ENCODE measurements at places on chromosomes 7 and 10.

DNA sequence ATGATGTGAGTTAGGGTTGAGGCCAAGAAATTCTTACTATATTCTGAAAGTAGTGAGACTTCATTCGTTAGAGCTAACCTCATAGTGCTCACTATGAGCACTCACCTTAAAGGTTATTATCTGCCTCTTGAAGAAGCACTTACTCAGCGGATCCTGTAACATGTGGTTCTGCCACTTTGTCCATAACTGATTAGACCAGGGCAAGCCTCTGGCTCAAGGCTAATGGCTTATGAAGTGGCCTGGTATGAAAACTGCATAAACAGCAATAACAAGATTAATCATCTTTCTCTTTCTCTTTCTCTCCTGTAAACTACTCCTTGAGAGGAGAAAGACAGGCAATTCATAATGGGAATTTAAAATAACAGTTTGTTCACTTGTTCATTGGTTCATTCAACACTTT, 82.8 kb downstream of the MAPK8 start:
- no peak for DNase-seq

- no peak for DNase-seq
Observed at GRCh38 chr7:100476903-100477870, 1.8 kb downstream of the TSC22D4 start.

GRCh38 chr7:118259115-118259514, 34.6 kb downstream of the ANKRD7 start:
- no peak for DNase-seq

- DNase-seq, result no peak
Observed at GRCh38 chr7:106773228-106773627, 91.9 kb upstream of the PIK3CG start.

DNA sequence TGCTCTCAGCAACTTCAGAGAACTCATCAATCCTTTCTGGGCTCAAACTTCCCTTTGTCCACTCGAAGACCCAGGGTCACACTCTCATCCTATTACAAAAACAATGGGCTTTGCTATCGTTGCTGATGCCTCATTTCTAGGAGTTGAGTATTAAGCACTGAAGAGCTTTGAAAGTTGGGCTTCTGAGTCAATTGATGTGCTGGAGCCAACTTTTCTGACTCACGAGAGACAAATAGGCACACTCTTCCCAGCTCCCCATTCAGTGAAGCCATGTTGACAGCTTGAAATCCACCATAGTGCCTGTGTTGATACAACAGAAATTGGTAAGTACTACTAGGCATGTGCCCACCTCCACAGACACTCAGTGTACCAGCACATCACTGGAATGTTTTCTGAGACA, 97.5 kb upstream of the PRSS58 start:
- no peak for DNase-seq

DNA sequence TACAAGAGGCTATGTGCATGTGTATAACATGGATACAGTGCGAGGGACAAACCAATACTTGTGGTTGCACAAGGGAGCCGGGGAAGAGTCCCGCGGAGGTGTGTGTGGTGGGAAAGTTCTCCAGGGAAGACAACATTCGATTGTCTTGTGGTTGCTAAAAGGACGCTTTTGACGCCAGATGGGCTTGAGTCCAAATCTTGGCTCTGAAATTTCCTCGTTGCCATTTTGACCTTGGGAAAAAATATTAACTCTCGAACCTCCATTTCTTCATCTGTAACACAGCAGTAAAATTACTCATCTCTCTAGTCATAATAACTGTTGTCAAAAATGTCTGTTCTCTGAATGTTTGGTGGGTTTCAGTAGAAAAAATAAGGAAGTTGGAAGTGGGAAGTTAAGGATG, 16.5 kb downstream of the PLXDC2 start:
- no peak for DNase-seq

GRCh38 chr7:12549106-12549505, 21.4 kb upstream of the SCIN start:
- DNase-seq, result no peak

- no peak for DNase-seq
Observed at GRCh38 chr10:30803892-30804322, 174.4 kb upstream of the LYZL2 start.

- DNase-seq, result no peak
Observed at GRCh38 chr7:50655490-50655889, 90.3 kb upstream of the DDC start.

DNA sequence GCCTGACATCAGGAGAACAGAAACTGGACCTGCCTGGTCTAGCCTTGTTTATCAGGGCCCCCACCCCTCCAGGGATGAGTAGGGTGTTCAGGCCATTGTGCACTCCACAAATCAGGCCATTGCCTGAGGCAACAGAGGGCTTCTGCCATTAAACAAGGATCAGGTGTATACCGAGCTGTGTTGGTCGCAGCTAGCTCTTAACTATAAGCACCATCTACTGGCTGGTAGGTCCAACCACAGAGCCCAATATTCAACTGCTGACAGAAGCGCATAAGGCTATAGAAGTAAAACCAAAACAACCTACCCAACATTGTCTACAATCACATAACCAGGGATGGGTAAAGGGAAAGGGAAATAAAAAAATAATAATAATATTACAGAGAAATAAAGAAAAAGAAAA, 451.7 kb upstream of the TEX47 start:
- DNase-seq, result no peak

DNA sequence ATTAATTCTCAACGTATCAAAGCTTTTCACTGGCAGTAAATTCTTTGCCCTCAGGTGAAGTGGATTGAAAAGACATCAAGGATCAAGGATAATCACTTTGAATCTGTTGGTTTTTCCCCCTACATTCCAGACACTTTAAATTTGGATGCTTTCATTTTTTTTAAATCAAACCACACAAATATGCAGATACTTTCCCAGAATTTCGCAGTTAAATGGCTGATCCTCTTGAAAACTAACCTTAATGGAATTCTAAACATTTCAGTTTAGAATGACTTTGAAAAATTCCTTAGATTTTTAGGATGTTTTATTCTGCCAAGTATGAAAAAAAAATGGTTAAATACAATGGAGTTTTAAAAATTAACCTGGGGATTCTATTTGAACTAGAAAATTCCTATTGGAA, 325.9 kb downstream of the GFRA1 start:
- DNase-seq, result no peak

DNA sequence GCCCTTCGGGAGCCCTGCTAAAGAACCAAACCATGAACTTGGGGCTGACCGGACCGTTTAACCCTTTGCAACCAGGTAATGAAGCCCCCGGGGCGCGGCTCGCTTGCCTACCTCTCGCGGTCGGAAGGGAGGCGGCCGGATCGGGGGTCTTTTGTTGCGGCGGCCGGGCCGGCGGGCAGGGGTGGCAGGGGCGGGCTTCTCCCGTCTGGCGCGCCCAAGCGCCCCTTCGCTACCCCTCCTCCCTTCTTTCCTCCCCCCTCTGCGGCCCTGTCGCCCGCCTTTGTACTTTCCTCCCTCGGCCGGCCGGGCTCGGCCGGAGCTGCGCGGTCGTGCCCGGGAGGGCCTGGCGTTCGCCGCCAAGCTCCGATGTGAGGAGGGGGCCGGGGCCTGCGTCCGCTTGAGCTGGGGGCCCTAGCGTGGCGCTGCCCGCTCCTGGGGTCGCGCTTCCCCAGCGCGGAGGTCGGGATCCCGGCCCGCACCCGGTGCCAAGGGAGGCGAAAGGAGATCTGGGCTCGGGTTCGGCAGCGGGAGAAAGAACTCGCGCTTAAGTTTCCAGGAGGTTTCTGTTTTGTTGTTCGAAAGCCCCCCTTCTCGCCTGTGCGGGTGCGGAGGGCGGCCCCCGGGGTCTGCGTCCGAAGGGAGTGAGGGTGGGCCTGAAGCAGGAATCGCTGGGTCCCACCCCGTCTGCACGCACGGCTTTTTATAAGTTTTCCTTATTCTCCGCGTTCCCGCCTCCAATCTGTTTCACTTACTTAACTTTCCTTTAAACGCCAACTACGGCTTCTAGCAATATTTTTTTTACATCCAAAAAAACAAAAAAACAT, 436.8 kb upstream of the GALNT17 start:
- DNase-seq, result no peak

DNA sequence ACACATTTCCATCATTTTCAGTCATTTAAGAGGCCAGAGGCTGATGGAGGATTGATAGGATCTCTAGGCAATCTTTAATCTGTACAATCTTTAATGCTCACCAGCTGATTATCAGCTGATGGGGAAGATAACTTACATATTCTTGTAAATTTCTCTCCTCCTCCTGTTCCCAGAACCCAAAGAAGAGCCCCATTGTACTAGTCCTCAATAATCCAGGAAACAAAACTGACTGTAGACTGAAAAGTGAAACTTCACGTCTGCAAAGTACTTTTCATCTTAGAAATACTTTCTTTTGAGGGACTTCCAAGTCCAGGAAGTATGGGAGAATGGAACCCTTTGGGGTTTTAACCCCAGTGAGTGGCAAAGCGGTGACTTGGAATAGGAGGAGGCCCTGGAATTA, 283.3 kb downstream of the FRMD4A start:
- DNase-seq, result no peak

DNA sequence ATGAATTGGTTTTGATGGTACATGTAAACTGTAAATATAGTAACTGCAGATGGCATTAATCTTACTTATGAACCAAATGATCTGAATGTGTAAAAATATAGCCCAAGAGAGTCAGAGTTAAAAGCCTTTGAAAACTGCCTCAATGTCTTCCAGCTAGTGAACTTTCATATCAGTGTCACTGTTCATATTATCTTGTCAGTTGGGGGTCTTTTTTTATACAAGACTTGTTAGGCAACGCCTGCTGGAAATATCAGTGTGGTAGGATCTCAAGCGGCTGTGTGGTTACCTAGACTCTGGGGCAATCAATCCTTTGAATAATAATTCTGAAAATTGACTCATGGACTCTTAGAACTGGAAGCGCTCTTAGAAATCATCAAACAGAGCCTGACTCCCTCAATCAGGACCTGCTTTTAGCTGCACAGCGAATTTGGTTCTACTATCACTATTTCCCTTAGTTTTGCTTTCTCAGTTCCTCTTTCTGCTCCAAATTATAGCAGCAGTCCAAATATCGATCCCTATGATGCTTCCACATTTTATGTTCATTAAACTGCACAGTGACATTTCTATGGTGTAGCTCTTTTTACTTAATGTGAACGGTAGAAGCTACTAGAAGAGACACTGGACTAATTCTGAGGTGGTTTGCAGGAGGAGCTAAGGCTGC, 100.1 kb upstream of the COL1A2 start:
- no peak for DNase-seq

DNA sequence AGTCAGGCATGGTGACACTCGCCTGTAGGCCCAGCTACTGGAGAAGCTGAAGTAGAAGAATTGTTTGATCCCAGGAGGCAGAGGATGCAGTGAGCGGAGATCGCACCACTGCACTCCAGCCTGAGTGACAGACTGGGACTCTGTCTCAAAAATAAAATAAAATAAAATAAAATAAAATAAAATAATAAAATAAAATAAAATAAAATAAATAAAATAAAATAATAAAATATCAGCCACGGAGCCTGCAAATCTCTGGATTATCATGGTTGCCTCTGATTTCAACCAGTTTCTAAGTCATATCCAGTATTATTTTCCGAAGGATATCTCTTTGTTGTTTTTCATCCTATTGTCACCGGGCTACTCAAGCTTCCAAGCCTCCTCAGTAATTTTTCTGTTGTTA, 51.7 kb upstream of the FZD8 start:
- no peak for DNase-seq

- DNase-seq, result no peak
Observed at GRCh38 chr10:100747456-100748230, 2.3 kb downstream of the PAX2 start.

DNA sequence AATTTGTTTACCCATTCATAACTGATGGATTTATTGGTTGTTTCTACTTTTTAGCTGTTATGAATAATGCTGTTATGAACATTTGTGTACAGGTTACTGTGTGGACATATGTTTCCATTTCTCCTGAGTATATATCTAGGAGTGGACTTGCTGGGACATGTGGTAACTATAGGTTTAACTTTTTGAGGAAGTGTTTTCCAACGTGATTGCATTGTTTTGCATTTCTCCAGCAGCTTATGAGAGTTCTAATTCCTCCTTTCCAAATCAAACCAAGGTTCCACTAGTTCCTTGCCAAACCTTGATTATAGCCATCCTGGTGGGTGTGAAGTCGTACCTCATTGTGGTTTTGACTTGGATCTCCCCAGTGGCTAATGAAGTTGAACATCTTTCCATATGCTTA, 2.6 kb upstream of the PRF1 start:
- no peak for DNase-seq

- DNase-seq, result no peak
Observed at GRCh38 chr7:25424113-25424512, 195.8 kb upstream of the NPVF start.

DNA sequence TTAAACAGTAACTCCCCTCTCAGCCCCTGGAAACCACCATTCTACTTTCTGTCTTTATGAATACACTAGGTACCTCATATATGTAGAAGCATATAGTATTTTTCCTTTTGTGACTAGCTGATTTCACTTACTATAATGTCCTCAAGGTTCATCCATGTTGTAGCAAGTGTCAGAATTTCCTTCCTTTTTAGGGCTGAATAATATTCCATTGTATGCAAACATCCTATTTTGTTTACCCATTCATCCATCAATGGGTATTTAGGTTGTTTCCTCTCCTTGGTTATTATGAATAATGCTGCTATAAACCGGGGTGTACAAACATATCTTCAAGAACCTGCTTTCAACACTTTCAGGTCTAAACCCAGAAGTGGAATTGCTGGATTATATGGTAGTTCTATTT, 125.3 kb downstream of the SGMS1 start:
- no peak for DNase-seq

DNA sequence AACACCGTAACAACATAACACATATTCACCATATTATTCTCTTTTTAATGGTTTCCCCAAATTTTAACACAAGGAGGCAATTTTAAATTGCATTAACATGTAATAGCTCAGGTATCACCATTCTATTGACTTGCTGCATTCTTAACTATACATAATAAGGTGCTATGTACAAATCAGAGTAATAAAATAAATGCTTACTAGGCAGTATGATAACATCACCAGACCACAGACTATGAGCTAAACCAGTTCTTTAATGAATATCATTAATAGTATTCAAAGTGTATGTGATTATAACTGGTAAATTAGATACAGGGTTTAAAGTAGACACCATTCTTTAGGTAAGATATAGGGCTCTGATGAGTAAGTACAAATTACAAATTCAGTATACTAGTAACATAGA, 226.6 kb downstream of the DNAJC1 start:
- DNase-seq, result no peak

GRCh38 chr10:77497748-77498147, 139.9 kb downstream of the KCNMA1 start:
- DNase-seq, result no peak

GRCh38 chr7:29102558-29103151, 43.7 kb downstream of the CPVL start:
- DNase-seq, result peak; percentile 43

- DNase-seq, result no peak
Observed at GRCh38 chr10:109475711-109476421, 447.4 kb downstream of the XPNPEP1 start.

DNA sequence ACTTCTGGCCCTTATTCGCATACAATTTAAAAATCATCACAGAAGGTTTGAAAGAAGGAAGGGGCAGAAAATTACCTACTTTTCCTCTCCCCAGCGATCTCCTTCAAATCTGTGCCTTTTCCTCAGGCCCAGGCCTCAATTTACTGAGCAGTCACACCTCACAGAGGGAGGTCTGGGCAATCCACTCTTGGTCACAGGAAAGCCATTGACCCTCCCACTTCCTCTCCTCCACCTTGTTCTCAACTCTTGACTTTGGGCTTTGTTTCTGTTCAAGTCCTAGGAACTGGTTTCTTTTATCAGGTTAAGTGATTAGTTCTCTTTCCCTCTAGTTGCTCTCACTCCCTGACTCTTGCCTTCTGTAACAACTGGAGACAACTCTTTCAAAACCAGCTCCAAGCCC, 37.0 kb upstream of the ATRNL1 start:
- DNase-seq, result no peak
